Aorta (tissue), 5 donors: ENCODE measurements at places on chromosomes 3 and 15. TPM values are rescaled to one million over a fixed set of nuclear protein-coding genes. Genes with fewer than 3 reads are reported as not detected.

GRCh38 chr15:29688506-29689286 is 133.6 kb downstream of the TJP1 start:
- H3K27me3 ChIP-seq = no peaks in the 10 kb centered on the region
- H3K27ac ChIP-seq = no peak overlapping the region
- H3K4me3 ChIP-seq = no peak overlapping the region
- no peaks in the 10 kb centered on the region for H3K4me1 ChIP-seq

DNA sequence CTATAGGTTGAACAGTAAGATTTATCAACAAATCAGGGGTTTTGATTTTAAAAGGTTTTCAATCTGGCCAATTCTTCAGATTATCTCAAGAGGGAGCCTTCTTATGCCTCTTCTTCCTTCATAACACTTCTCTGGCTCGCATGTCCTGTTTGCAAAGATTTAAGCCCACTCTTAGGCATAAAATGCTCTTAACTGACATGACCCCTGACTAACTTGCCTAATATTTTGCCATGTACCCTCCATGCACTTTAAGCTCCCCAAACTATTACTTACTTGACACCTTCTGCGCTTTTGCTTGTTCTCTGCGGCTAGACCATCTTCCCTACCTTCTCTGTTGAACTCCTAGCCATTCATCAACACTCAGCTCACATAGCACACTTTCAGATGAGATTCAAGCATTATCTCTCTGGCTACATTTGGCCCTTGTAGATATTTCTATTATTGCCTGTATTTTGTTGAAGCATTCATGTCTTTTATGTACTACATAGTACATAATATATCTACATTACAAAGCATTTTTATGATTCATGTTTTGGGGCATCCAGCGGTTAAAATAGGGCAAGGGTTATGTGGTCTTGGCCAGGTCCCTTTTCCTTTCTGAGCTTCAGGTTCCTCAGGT is 1.0 kb upstream of the ARIH1 start:
- H3K27me3 ChIP-seq = no peaks in the 10 kb centered on the region
- peak overlapping the region; percentile 63 for H3K27ac ChIP-seq
- no peaks in the 10 kb centered on the region for H3K4me1 ChIP-seq
- no peaks in the 10 kb centered on the region for H3K36me3 ChIP-seq
- H3K4me3 ChIP-seq = peak overlapping the region; percentile 27
- no peak for DNase-seq

Gene PTH1R
- 6.7 TPM for total RNA-seq

Gene ARPP21
- 3.0 TPM for total RNA-seq

Gene GNB5
- total RNA-seq = 27.6 TPM

Gene HRG
- not detected for total RNA-seq

DNA sequence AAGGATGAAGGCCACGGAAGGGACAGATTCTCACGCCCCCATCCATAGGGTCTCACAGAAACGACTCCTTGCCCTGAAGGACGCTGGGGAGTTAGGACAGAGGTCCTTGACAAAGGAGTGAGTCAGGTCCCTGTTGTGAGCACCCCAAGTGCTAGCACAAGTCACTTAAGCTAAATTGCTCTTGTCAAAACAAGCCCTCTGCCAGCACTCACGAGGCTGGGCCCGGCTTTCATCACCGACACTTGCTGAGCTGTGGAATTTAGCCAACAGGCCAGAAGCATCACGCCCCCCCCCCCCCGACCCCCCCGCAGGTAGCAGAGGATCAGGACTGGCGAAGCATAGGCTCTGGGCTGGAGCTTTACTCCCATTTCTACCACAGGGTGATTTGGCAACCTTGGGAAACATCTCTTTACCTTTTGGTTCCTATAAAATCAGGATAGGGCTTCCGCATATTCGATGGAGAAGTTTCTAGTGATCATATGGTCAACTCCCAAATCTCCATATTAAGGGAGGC is 75.4 kb downstream of the ADCY5 start:
- H3K4me1 ChIP-seq = peaks cover 9% of the 10 kb centered on the region
- no peaks in the 10 kb centered on the region for H3K27me3 ChIP-seq
- no peaks in the 10 kb centered on the region for H3K36me3 ChIP-seq
- H3K27ac ChIP-seq = peak overlapping the region; percentile 84
- no peak overlapping the region for H3K4me3 ChIP-seq

DNA sequence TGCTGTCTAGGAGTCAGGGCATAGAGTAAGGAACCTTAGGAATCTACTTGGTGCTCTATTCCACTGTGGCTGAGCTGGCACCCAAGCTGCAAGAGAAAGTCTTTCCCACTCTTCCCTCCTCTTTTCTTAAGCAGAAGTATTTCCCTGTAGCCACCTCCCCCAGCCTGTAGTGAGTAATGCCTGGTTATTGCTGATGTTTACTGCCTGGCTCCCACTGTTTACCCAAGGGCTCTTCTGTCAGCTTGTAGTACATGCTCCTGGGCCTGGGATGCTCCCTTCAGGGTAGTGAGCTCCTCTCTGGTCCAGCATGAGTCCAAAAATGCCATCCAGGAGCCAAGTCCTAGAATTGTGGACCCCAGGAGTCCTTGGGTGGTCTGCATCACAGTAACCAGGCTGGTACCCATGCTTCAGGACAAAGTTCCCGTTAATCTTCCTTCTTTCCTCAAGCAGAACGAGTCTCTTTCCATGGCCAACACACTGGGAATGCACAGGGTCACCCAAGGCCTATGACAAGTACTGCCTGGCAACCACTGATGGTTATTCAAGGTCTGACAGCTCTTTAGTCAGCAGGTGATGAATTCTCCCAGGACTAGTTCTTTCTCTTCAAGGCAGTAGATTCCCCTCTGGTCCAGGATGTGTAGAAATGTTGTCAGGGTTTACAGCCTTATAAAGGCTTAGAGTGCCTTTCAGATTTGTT is 17.6 kb downstream of the GALK2 start:
- H3K36me3 ChIP-seq = no peaks in the 10 kb centered on the region
- no peaks in the 10 kb centered on the region for H3K4me1 ChIP-seq
- no peaks in the 10 kb centered on the region for H3K27me3 ChIP-seq

Gene COX17
- 47.3 TPM for total RNA-seq

GRCh38 chr15:99409097-99409473 is 156.7 kb upstream of the MEF2A start:
- no peaks in the 10 kb centered on the region for H3K36me3 ChIP-seq
- H3K4me1 ChIP-seq = no peaks in the 10 kb centered on the region
- peak overlapping the region; percentile 58 for H3K27ac ChIP-seq
- H3K27me3 ChIP-seq = no peaks in the 10 kb centered on the region
- peak; percentile 83 for DNase-seq

Gene LRRC49
- total RNA-seq = 11.0 TPM

Gene SIDT1
- total RNA-seq = 1.8 TPM

Gene SLCO2A1
- 101 TPM for total RNA-seq

GRCh38 chr3:157166115-157166514 is 6.2 kb upstream of the CCNL1 start:
- H3K4me3 ChIP-seq = no peak overlapping the region
- no peaks in the 10 kb centered on the region for H3K27me3 ChIP-seq
- H3K4me1 ChIP-seq = no peaks in the 10 kb centered on the region
- no peak overlapping the region for H3K27ac ChIP-seq
- DNase-seq = no peak

Gene CD276
- 65.2 TPM for total RNA-seq

GRCh38 chr15:100708916-100709315 is 106.5 kb downstream of the ASB7 start:
- H3K27ac ChIP-seq = no peak overlapping the region
- H3K4me1 ChIP-seq = no peaks in the 10 kb centered on the region
- no peaks in the 10 kb centered on the region for H3K27me3 ChIP-seq
- no peak overlapping the region for H3K4me3 ChIP-seq
- no peaks in the 10 kb centered on the region for H3K36me3 ChIP-seq

DNA sequence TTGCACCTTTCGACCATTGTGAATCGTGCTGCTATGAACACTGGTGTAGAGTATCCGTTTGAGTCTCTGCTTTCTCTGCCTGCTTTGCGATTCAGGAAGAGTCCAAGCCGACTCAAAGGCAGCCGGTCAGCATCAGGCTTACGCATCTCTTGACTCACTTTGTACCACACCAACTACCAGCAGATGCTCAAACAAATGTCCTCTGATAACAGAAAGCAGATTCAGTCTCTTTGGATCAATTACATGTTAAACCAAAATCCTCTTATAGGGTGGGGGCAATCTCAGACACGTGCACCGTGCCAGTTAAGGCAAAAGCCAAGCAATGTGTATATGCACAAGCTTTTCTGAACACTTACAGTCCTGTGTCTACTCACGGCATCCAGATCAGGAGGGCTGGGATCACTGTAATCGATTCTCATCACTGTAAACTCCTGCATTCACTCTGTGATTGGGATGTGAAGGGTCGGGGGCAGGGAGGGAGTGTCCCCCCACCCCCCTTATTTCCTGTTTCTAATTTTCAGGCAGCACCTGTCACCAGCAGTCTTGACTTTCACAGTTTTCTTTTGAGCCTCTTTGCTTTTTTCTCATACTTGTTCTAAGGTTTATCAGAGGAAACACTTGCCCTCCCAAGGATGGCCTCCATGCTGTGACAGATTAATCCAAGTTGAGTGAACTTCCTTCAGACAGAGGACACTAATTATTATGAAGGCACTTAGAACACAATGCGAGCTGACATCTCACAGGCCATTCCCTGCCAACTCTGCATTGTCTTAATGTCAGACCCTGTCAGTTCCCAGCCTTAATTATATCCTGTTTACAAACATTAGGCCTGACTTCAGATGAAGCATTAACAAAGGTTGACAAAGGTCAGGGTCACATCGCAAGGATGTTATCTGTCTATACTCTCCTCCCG is 153.5 kb downstream of the MECOM start:
- no peaks in the 10 kb centered on the region for H3K27me3 ChIP-seq
- H3K27ac ChIP-seq = peak overlapping the region; percentile 34
- peaks cover 2% of the 10 kb centered on the region for H3K4me1 ChIP-seq
- no peaks in the 10 kb centered on the region for H3K36me3 ChIP-seq
- DNase-seq = no peak
- H3K4me3 ChIP-seq = no peak overlapping the region

DNA sequence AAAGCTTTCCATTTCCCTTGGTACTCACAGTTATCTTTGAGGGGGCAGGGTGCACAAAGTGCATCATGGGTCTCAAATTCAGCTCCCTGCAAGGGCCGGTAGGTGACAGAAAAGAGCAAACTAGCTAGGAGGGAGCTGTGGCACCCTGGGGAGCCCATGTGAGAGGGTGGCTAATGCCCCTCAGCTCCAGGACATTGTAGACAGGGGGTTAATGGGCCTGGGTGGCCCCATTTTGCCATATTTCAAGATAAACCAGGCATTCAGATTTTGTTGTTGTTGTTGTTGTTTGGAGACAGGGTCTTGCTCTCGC is 3.7 kb upstream of the SLC6A6 start:
- H3K36me3 ChIP-seq = no peaks in the 10 kb centered on the region
- H3K4me3 ChIP-seq = no peak overlapping the region
- no peaks in the 10 kb centered on the region for H3K27me3 ChIP-seq
- no peak overlapping the region for H3K27ac ChIP-seq
- DNase-seq = no peak

Gene IL16
- total RNA-seq = 9.1 TPM

DNA sequence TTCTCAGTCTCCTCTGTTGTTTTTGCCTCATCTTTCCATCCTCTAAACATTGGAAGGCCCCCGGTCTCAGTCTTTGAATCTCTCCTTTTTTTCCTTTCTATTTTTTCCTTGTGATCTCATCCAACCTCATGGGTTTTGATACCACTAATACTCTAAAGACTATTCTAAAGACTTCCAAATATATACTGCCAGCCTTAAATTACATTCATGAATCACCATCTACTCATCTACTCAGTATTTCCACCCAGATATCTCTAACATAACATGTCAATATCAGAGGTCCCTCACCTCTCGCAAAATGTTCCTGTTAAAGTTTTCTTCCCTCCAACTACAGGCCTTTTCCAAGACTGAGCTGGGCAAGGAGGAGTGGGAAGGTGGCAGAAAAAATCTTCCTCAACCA is 282.5 kb upstream of the TTC14 start:
- no peaks in the 10 kb centered on the region for H3K36me3 ChIP-seq
- no peak overlapping the region for H3K27ac ChIP-seq
- no peaks in the 10 kb centered on the region for H3K27me3 ChIP-seq
- no peaks in the 10 kb centered on the region for H3K4me1 ChIP-seq

DNA sequence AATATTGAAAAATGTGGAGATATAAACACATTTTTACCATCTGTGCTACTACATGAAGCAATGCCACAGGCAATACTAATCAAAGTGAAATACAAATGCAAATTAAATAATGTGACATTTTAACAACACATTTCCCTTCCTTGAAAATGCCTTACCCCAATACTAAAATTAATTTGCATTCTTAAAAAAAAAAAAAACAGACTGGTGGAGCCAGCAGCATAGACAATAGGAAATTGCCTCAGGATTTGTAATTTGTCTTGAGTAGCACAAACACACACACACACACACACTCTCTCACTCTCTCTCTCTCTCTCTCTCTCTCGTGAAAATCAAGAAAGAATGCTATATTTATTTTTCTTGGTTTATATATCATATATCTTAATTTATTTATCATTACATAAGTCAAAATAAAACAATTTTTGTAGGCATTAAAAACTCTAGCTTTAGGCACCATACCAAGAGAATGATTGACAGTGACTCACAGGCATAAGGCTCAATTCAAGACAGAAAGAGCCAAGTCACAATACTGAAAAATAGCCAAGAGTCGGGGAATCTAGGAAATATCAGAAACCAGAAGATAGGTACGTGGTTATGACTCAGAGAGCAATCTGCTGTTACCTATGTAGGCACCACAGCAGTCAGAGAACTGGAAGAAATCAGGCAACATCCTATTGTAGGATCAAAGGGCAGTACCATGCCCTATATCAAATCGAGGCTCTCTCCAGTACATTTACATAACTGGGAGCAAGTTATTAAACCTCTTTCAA is 23.0 kb downstream of the SUCNR1 start:
- H3K27ac ChIP-seq = no peak overlapping the region
- no peaks in the 10 kb centered on the region for H3K27me3 ChIP-seq
- H3K4me1 ChIP-seq = no peaks in the 10 kb centered on the region
- no peaks in the 10 kb centered on the region for H3K36me3 ChIP-seq

DNA sequence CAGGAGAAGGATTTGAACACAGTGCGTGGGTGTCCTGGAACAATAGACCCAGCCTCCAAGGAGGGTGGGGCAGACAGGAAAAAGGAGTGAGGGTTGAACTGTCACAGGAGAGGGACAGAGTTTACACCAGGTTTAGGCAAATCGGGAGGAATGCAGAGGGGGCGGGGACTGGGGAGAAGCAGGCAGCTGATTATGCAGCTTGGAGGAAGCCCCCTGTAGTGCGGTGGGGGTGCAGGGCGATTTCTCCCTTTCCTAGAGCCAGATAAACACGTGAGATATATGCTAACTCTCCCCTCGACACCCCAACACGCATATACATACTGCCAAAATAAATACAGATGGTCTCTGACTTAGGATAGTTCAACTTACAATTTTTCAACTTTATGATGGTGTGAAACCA is 108.6 kb upstream of the PRR20G start:
- H3K4me1 ChIP-seq = no peaks in the 10 kb centered on the region
- no peaks in the 10 kb centered on the region for H3K36me3 ChIP-seq
- H3K4me3 ChIP-seq = no peak overlapping the region

GRCh38 chr15:44710236-44711095 is 657 bp downstream of the PATL2 start:
- no peaks in the 10 kb centered on the region for H3K27me3 ChIP-seq

Gene DCBLD2
- total RNA-seq = 27.5 TPM

Gene TBL1XR1
- 200 TPM for total RNA-seq
